HFF-Myc (cell line): ENCODE measurements at places on chromosomes 11 and 22.

DNA sequence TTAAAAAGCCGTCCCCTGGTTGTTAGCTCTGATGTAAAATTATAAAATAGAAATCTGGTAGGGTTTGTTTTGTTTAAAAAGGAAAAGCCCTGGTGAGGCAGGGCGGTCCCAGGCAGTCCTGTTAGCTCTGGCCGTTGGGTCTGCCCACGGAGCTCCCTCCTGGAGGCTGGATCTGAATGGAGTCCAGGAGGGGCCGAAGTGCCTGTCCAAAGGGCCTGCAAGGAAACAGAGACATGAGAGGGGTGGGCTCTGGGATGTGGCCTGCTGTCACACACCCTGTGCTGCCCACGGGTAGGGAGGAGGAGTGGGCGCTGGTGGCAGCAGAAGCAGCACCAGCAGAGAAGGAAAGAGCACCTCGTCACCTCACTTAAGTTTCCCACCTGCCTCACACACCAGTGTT, 11.3 kb upstream of the PMM1 start:
- DNase-seq, result no peak

GRCh38 chr11:16296273-16296672, 60.1 kb downstream of the SOX6 start:
- DNase-seq, result no peak

DNA sequence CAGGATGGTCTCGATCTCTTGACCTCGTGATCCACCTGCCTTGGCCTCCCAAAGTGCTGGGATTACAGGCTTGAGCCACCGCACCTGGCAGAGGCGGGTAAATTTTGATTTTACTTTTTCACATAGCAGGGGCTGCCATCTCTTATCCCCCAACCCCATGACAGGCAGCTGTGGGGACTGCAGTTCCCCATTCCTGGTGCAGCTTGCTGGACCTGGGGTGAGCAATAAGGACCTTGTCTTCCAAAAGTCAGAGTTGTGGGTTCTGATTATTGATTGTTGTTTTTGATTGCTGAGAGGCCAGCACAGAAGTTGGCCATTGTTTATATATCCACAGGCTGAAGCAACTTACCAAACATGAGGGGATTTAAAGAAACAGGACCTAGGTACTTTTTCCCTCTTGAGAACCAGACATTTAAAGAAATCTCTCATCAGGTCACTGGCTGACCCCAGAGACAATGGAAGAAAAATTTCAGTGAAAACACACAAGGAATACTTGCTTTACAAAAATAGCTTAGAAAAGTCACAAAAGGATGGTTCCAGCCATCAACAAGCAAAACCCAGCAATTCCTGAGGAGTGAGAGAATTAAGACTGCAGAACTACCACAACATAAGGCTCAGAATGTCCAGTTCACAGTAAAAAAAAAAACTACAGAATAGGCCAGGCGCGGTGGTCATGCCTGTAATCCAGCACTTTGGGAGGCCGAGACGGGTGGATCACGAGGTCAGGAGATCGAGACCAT, 22.0 kb upstream of the MAPK1 start:
- no peak for DNase-seq

- DNase-seq, result no peak
These were observed 373.9 kb upstream of the FAT3 start for GRCh38 chr11:91850533-91851275.

DNA sequence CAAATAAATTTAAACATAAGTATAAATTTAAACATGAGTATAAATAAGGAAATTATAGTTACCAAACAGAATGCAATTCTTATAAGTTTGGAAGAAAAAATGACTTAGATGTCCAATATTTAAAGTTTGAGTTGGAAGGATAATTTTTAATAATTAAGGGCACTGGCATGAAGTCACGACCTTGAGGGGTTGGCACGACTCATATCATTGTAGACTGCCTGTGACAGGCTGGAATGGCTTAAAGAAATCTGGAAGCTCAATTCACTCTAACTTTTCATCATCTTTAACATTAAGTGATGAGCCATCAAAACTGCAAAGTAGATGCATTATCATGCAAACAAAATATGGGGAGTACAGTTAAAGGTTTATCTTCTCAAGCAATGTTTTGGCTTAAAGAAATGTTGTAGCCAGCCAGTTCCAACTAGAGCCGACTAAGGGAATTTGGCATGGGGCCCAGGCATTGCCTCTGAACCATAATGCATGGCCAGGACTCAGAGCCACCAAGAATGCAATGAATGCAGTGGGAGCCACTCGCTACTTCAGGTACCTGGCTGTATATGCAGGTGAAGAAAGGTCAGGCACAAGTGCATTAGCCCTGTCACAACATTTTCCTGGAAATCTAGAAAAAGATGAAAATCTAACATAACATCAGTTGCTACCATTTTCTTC, 33.4 kb downstream of the PGR start:
- no peak for DNase-seq

- DNase-seq, result no peak
These were observed 135.3 kb upstream of the ZBED5 start for GRCh38 chr11:10993186-10993585.

DNA sequence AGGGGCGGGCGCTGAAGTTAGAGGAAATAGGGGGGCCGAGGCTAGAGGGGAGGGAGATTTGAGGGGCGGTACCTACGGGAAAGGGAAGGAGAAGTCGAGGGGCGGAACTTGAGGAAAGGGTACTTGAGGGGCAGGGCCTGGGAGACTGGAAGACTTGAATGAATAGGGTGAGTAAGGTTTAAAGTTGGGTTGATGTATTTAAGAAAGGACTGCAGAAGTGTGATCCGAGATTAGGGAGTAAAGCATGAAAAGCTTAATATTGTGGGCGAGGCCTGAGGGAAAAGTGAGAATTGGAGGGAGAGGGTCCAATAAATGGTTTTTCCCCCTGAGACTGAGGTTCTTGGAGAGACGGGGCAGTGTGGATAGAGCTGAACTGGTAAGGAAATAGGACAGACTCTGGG, 723 bp downstream of the HSCB start:
- no peak for DNase-seq

- no peak for DNase-seq
These were observed 96.1 kb downstream of the PRR5L start for GRCh38 chr11:36392196-36392595.

- no peak for DNase-seq
These were observed at the start of gene ST14 for GRCh38 chr11:130159657-130160497. TSS of gene ST14 (plus strand) at chr11:130159782. CDS start at chr11:130159980, 198 bp downstream.

- no peak for DNase-seq
These were observed 47.1 kb downstream of the BMAL1 start for GRCh38 chr11:13324709-13325108.

DNA sequence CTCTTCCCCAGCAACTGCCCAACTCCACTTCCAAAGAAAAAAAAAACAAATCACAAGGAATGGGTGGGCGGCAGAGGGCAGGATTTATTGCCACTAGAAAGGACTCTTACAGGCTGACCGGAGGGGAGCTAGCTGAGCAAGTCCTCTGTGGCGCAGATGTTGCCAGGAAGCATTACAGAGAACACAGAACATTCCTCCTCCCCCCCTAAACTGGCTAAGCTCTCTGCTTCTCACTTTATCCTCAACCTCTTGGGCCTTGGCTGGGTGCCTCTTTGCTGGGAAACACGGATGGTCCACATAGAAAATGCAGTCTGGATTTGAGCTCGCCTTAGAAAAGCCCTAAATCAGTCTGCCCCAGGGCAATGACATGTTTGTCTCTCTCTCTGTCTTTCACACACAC, 12.6 kb upstream of the FJX1 start:
- peak; percentile 89 for DNase-seq

- DNase-seq, result no peak
These were observed 9.7 kb downstream of the ARHGEF17 start for GRCh38 chr11:73317803-73318202.

DNA sequence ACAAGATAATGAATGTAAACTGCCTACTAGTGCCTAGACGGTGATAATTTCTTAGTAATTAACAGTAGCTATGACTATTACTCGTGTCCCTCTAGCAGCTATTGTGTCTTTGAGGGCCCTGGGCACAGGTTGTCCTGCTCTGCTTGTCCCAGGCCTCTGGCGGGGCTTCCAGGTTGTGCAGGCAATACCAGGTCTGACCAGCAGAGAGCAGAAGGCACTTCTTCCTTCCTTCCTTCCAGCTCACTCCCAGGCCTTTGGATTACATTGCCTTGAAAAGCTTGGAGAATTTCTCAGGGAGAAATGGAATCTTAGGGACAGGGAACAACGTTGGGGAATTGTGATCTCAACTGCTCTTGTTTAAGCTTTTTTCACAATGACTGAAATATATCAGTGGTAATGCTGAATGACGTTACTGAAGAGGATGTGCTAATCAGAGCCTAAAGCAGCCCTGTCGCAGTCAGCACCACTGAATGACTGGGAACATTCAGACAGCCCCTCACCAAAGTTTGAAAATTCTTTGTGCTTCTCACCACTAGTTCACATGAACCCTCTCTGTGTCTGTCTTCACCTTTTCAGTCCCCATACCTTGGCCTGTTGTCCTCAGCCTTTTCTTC, 8.4 kb upstream of the CCKBR start:
- peak; percentile 44 for DNase-seq

- DNase-seq, result no peak
These were observed 102.7 kb downstream of the FAR1 start for GRCh38 chr11:13771151-13771550.

GRCh38 chr11:10324474-10324873, 19.6 kb downstream of the ADM start:
- no peak for DNase-seq

DNA sequence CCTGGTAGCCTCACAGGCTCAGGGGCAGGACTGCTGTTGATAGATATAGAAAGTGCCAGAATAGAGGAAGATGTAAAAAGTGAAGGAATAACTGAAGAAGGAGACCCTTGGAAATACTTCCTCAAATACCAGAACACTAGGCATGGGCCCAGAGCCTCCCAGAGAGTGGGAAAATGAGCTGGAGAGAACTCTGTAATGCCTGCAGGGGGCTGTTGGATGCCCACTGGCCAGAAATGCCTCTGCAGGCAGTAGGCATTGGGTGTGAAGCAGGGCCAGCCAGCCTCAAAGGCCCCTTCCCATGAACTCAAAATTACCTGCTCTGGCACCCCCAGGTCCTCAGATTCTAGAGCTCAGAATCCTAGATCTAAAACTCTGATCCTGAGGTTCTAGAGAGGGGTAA, 15.1 kb downstream of the P2RY2 start:
- no peak for DNase-seq

GRCh38 chr11:62553080-62553838, 6.7 kb upstream of the AHNAK start:
- DNase-seq, result peak; percentile 94

DNA sequence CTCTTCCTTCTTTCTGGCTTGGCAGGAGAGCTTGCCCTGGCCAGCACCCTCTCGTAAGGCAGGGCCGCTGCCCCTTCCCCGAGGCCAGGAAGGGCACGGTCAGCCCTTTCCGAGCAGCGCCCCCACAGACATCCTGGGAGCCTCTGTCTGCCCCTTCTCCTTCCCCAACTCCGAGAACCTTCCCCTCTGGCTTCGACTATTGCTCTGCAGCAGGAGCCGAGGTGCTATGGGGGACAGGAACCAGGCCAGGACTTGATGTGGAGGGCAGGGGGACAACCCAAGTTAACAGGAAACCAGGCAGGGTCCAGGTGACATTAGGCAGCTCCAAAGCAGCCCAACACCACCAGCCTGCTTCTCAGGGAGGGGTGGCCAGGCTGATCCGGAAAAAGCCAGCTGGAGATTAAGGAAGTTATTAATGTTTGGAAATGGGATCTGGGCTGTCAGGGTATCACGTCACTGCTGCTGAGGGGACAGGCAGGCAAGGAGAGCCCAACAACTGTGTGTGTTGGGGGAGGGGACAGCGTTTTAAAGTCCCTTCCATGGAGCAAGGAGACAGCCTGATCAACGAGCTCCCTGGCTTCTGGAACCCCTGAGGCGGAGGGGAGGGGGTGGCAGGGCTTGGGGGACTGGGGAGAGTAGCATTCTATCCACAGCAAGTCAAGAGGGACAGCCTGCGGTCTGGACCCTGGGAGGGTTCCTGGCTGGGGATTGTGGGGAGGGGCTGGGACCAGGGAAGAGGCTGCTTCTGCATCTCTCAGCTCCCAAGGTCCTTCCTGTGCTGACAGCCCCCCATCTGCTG, 27.3 kb downstream of the SYT7 start:
- no peak for DNase-seq

DNA sequence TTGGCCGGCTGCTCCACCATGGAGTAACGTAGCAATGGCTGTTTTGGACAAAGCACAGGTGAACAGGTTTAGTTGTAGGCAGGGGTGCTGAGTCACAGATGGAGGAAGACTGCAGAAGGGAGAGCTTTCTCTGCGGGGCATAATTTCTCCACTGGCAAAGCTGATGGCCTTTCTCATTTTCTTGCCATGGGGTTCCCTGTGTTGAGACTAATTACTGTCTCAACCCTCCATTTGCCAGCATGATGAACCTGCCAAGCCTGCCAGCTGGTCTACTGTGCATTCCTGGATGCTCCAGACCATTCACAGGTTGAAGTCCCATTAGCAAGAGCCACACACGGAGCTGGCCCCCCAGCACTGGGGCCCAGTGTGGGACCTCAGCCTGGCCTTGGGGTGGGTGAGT, 202.4 kb downstream of the BARX2 start:
- no peak for DNase-seq

DNA sequence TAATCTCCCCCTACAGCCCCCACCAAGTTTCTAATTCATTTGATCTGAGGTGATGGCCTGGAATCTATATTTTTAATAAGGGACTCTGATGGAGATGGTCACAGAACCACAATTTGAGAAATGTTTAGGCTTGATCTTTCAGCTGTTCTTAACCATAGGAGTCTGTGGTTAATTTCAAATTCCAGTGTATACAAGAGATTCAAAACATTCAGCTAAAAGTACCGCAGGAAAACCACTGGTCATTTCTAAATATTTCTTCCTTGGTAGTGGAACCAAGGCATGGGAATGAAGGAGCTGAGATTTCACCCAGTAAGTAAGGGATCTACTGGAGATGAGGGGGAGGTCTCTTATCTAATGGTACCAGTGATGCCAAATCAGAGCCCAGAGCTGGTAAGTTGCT, 18.3 kb upstream of the GALNT18 start:
- no peak for DNase-seq

GRCh38 chr11:69040581-69041260, 8.0 kb upstream of the TPCN2 start:
- peak; percentile 80 for DNase-seq

DNA sequence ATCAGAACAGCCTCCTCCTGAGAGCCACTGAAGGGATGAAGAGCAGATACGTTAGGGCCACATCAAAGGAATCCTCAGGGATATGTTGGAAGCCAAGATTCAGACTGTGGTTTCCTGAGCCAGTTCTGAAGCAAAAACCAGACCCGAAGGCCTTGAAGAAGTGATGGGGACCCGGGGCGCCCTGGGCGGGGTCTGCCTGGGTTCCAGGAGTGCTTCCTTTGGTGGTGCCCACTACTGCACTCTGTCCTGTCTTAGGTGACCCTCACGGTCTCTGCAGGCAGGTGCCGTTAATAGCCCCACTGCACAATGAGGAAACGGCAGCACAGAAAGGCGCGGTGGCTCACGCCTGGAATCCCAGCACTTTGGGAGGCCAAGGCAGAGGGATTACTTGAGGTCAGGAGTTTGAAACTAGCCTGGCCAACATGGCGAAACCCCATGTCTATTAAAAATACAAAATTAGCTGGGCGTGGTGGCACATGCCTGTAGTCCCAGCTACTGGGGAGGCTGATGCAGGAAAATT, 12.9 kb upstream of the SH3BP1 start:
- no peak for DNase-seq
